GM23248 (cell line): ENCODE measurements at places on chromosomes 16 and 17. TPM values are rescaled to one million over a fixed set of nuclear protein-coding genes. Genes with fewer than 3 reads are reported as not detected.

GRCh38 chr17:1434150-1434549, 21.9 kb downstream of the CRK start:
- no peaks in the 10 kb centered on the region for H3K27me3 ChIP-seq
- H3K4me3 ChIP-seq = no peak overlapping the region
- H3K27ac ChIP-seq = no peak overlapping the region
- H3K36me3 ChIP-seq = peaks cover 24% of the 10 kb centered on the region
- no peak for DNase-seq
- peaks cover 15% of the 10 kb centered on the region for H3K4me1 ChIP-seq

DNA sequence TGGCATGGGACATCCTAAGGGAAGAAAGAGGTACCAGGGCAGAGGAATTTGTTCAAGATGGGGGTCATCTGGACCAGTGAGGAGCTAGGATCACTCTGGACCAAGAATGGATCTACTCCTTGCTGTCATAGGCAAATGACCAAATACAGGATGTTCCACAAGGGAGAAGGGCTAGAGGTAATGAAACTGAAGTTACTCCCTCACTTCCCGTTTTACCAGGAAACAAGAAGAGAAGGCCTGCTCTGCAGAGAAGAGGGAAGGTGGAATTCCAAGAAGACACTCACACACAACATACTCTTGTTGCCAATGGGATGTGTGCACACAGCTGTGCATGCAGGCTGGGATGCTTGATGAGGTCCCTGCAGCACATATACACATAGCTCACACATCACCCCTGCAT, 38.6 kb downstream of the NEUROD2 start:
- no peak overlapping the region for H3K4me3 ChIP-seq
- H3K27me3 ChIP-seq = no peaks in the 10 kb centered on the region
- no peaks in the 10 kb centered on the region for H3K4me1 ChIP-seq
- no peak for DNase-seq

GRCh38 chr16:86611525-86611855, 33.1 kb downstream of the FOXL1 start:
- peak; percentile 30 for DNase-seq
- H3K27me3 ChIP-seq = no peaks in the 10 kb centered on the region
- no peak overlapping the region for H3K4me3 ChIP-seq
- no peaks in the 10 kb centered on the region for H3K36me3 ChIP-seq

CCR7 gene
- total RNA-seq = not detected in 2 replicates

IL34 gene
- total RNA-seq = 1.0 TPM in 1 of 2 replicates, not detected in the other
